A172 (cell line): ENCODE measurements at places on chromosomes 7 and 10.

- no peak for DNase-seq
Observed at GRCh38 chr10:108849688-108850087, 1073.6 kb downstream of the XPNPEP1 start.

DNA sequence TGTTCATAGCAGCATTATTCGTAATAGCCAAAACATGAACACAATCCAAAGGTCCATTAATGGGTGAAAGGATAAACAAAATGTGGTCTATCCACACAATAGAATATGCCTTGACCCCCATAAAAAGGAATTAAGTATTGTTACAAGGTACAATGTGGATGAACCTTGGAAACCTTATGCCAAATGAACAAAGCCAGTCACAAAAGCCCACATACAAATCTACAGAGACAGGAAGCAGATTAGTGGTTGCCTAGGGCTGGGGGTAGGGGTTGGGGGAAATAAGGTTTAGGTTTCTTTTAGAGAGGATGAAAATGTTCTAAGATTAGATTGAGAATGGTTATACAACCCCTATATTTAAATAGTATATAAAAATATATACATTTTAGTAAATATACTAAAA, 34.8 kb downstream of the PIP4K2A start:
- DNase-seq: no peak

- peak; percentile 26 for DNase-seq
Observed at GRCh38 chr10:91799612-91799975, 1.4 kb downstream of the TNKS2 start.

- peak; percentile 32 for DNase-seq
Observed at GRCh38 chr10:115432188-115432819, 339.1 kb downstream of the ATRNL1 start.

DNA sequence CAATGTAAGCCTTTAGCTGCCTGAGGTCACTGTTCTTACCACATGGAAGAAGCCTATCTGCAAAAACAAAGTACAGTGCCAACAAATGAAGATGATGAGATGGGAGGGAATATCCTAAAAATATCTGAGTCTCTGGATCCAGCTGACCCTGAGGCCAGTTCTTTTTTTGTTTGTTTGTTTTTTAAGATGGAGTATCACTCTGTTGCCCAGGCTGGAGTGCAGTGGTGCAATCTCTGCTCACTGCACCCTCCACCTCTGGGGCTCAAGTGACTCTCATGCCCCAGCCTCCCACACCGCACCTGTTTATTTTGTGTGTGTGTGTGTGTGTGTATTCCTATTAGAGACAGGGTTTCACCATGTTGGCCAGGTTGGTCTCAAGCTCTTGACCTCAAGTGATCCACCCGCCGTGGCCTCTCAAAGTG, 44.9 kb downstream of the HYCC1 start:
- DNase-seq: no peak

- no peak for DNase-seq
Observed at GRCh38 chr10:53841483-53842145, 959.4 kb downstream of the PCDH15 start.

GRCh38 chr7:149306854-149307253, 44.9 kb downstream of the ZNF783 start:
- DNase-seq: no peak

- no peak for DNase-seq
Observed at GRCh38 chr7:5854738-5855137, 25.9 kb upstream of the OCM start.

- no peak for DNase-seq
Observed at GRCh38 chr10:48940372-48940771, 732 bp upstream of the LRRC18 start.

DNA sequence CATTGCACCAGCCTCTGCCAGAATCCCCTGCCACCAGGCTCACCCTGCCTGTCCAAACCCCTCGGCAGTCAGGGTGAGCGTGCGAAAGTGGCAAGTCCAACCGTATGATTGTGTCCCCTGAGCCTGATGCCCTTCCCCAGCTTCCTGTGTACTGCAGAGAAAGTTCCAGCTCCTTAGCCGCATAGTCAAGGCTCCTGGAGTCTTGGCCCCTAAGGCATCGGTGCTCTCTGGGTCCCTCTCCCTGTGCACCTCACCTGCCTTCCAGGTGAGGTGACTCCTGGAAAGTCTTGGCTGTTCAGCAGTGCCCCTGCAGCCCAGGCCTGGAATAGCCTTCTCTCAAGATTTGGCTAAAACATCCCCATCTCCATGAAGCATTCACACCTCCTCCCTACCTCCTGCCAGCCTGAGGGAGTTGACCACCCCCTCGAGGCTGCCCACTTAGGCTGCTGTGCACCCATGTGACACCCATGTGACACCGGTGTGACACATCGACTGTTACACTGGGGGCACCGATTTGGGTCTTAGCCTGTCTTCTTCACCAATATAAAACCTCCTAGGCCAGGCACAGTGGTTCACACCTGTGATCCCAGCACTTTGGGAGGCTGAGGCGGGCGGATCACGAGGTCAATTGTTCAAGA, 56.1 kb upstream of the ELN start:
- no peak for DNase-seq

DNA sequence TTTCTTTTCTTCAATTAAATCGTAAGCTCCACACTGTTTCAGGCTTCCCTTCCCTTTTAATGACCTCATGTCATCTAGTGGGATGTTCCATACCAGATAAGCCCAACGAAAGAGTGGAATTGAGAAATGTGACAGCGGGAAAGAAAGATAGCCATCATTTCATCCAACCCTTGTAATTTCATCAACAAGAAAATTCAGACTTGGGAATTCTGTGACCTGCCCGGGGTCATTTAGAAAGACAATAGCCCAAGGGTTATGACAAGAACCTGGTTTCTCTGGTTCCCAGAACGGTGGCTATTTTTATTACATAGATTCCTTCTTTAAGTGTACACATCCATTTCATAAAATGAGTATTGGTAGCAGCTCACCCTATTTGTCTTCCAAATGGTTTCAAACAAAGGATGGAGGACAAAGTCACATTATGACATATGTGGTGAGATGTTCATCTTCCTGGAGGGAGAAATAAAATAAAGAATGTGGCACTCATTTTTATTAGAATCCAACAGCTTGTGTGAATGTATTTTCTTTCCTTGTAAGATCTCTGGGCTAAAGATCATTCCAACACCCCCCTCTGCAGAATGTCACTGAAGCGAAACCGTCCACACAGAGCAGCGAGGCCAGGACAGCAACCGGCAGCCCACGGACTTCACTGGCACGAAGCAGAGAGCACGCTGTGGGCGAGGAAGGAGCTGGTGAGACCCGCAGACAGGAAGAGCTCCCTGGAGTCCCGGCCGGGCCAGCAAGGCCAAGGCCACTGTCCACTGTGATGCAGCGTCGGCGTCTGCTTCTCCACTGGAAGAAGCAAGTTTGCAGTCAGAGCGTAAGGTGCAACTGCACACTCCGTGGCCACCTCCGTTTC, 199.9 kb downstream of the KLF6 start:
- no peak for DNase-seq

GRCh38 chr7:63867127-63867526, 131.5 kb upstream of the ZNF722 start:
- no peak for DNase-seq

DNA sequence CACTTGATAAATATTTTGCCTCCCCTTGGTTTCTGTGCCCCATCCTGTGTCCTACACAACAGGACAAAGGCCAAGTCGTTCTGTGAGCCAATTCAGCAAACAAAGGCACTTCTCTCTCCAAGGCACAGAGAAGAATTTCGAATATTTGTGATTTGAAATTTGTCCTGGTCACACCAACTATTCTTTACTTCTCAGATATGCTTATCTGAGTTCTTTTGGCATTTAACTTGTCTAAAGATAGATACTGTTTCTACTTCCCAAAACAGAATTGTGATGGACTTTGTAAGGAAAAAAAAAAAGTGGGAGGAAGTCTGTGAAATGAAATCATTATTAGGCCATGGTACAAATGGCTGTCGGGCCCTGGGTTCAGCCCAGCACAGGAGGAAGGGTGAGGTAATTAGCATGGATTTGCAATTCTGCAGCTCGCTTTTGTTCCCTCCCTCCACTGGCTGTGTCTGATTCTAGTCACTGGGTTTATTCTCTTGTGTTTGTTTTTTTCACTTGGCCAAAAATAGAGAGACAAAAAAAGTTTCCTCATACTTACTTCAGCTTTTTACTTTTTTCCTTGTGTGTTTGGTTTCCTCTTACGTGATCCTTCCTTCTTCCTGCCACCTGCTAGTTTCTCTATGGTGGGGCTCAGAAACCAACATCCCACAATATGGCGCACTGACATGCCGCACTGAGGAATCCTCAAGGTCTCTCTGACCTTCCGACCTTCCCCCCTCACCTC, 108.2 kb upstream of the MKLN1 start:
- DNase-seq: no peak

GRCh38 chr10:80855348-80855971, 317.8 kb downstream of the SH2D4B start:
- no peak for DNase-seq

DNA sequence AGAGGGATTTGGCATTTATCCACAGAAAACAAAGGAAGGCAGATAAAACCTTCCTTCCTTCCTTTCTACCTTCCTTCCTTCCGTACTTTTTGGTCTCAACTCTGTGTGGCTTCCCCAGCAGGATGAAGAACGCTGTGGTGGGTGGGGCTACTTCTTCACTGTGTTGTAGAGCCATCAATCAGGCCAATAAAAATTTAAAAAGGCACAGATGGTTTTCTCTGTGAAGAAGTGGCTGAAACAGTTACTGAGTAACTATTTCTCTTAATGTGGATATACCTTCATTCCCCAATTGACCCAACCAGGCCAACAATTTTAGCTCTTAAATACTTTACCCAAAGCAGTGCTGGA, 75.8 kb downstream of the ZNF92 start:
- DNase-seq: peak; percentile 31

DNA sequence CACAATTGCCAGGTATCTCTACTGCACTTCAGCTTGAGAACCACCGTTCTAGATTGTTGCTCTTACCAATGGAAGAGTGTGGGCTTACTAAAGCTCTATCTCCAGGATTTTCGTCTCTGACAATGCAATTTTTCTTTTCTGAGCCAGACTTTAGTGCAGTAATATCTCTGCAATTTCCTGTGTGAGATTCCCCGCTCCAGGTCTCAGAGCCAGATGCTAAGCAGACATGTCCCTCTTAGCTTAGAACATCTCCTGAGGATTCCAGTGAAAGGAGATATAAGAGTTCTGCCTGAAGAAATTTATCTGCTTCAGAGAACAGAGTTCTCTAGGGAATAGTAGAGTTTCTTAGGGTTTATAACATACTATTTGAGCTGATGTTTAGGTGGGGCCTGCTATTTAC, 82.0 kb downstream of the SND1 start:
- DNase-seq: no peak

- DNase-seq: no peak
Observed at GRCh38 chr10:123860209-123860608, 31.4 kb downstream of the CPXM2 start.

DNA sequence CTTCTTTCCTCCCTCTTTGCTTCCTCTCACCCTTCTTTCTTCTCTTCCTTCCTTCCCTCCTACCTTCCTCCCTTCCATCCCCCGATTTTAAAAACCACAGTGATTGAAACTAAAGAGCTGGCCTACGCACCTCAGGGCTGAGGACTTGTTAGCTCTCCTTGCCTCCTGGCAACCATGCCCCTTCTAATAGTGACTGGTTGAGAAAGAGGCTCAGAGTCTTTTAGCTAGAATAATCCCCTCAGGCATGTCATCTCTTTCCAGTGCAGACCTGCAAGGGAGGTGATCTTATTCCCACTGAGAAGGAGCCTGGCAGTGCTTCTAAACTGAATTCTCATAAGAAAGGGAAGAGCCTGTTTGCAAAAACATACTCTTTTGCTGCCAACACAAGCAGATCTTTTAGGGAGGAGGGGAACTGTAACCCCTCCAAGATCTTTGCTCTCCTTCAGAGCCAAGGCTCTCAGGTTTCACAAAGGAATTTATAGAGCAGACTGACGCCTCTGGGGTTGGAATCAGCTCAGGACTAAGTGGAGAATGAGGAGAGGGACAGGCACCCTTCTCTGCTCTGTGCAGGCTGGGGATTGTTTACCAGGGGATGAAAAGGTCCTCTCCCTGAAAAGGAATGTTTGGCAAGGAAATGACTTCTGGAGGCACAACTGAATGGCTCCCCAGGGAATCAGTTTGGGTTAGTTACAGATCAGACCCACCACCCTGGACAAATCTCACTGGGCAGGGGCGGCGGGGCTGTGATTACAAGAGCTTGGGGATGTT, 9.4 kb upstream of the ANKRD1 start:
- peak; percentile 92 for DNase-seq
